ENCODE measurements at places on chromosomes 5 and 9.
A peak's percentile ranks its signal among the peaks of the same experiment; 100 is the strongest.

DNA sequence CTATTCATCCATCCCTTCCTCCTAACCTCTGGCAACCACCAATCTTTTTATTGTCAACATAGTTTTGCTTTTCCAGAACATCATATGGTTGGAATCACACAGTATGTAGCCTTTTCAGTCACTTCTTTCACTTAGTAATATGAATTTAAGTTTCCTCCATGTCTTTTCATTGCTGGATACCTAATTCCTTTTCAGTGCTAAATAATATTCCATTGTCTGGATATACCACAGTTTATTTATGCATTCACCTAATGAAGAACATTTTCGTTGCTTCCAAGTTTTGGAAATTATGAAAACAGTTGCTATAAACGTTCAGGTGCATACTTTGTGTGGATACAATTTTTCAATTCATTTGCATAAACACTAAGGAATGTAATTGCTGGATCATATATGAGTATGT, 70.7 kb upstream of the FNIP1 start:
- DNase-seq = no peak

DNA sequence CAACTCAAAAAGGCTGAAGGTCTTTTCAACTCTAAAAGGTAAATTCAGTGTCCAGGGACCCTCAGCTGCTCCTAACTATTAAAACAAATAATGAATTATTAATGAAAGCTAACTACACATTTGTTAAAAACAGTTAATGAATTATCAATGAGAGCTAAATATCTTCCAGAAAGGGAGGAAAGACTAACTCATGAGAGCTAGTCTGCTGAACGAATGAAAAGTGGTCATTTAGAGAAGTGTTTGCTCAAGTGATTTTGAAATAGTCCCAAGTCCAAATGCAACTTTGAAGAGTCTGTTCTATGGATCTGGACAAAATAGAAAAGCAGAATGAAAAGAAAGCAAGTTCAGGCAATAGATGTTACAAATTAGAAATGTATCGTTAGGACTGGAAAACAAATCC, 133.9 kb upstream of the SPEF2 start:
- DNase-seq = no peak

DNA sequence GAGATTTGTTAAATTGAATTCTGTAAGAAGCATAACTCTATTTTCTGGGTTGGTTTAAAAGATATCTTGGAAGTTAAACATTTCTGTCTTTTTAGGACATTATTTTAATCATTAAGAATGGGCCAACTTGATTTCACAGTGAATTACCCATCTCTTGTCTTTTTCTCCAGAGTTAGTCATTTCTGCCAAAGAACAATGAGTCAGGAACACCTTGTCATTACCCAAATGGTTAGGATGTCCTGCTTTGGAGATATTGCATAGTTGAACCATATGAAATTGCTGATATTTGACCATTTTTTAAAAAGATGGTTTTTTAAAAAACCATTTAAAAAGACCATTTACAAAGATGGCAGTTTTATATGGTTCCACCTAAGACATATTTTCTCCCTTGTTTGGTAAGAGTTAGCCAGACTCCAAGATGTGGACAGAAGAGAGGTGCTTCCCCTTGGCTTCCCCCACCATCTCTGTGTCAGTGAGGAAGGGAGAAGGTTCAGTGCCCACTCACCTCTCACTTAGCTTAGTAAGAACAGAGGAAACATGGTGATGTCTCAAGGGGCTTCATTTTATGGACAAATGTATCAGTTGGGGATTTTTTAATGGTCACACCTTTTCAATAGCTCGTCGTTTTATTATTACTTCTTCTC, 103.0 kb downstream of the PCSK1 start:
- DNase-seq = no peak

- no peak for DNase-seq
Observed at GRCh38 chr5:33824516-33825195, 67.1 kb downstream of the ADAMTS12 start.

- DNase-seq = no peak
Observed at GRCh38 chr9:125161284-125161918, 18.1 kb upstream of the SCAI start.

DNA sequence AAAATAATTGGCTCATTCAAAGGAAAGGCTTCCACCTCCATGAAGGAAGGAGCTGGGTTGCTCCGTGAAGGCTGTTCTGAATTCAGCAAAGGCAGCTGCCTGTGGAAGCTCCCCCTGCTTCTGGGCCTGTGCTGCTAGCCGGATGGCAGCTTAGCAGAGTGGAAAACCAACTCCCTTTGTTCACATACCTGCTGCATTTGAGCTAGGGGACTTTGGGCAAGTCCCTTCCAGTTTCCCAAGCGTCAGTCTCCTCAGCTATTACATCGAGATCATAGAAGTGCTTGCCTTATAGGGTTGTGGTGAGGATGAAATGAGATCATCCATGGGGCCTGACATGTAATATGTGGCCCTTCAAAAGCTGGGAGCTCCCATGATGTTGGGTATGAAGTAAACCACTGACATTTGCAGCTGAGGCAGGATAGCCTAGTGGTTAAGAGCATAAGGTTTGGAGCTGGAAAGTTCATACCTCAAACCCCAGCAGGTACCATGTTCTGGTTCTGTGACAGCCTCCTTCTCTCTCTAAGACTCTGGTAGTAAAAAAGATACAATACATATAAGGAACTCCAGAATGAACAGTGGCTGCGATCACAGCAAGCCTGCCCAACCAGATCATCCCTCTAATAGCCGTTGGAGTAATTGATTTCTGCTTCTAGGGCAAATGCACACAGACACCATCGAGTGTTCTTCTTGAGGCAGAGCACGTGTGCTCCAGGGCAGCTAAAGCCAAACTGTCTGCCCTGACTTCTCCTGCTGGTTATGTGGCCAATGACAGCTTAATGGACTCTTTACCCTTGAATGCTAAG, 11.0 kb upstream of the DENND1A start:
- no peak for DNase-seq

GRCh38 chr5:1011226-1011631, 2.6 kb downstream of the NKD2 start:
- peak; percentile 52 for DNase-seq

DNA sequence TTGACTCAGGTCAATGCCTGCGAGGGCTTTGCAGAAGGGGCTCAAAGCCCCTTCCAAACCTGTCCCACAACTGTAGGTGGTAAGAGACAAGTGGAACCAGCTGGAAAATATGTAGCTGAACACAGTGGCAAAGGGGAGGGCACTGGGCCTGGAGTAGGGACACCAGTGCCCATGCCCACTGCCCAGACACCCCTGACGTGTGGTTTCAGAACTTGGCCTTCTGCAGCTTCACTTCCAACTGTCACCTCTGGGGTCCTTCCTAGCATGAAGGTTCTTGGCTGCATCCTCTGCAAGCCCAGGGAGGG, 233.1 kb upstream of the IRX1 start:
- no peak for DNase-seq

DNA sequence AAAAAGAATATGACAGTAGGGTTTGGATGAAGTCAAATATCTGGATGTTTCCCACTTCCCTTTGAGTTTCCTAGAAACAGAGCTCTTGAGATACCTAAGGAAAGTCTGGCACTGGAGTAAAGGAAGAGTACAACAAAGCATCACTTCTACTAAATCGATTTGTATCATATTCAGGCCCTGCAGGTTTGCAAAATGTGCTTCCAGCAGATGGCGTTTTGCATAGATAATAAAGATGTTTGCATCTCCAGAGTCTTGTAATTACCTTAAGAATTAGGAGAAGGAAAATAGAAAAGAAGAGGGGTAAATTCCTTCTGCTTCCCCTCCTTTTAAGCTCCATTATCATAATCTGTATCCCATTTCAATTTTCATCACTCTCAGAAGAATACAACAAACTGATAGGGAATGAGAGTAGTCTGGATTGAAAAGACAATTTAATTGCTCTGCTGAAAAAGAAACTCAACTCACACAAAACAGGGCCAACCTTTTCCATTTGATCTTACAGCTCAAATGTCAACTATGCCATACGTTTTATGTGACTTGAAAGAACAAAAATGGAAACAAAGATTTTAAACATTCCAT, 380.4 kb downstream of the PTPRD start:
- DNase-seq = no peak

DNA sequence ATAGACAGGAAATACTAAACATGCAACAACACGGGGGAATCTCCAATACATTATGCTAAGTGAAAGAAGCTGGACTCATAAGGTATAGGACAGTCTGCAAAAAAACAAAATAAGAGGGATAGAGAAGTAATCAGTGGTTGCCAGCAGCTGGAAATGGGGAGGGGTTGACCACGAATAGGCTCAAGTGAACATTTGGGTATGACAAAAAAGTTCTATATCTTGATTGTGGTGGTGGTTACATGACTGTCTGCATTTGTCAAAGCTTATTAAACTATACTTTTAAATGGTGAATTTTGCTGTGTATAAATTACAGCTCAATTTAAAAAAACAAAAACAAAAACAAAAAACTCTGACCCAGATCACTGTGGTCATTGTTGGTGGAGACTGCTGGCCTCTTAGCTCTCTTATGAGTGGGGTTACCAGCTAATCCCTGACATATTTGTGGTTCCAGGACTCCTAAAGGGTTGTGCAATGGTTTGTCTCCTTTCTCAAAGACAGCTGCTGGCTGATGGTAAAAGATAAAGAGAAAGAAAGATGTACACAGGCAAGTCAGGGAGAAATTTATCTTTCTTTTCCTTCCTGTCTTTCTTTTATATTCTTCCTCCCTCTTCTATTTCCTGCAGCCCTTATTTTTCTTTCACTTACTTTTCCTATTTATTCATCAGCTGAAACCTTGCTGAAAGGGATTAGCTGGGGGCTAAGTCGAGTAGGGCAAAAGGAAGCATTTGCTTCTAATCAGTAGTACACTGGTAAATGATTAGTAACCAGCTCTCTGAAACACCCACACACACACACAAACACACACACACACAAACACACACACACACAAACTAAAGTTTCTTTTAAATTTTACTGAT, 42.6 kb upstream of the APC start:
- no peak for DNase-seq

- no peak for DNase-seq
Observed at GRCh38 chr5:133241179-133242092, 189.6 kb downstream of the HSPA4 start.

GRCh38 chr5:138972836-138973235, 97.7 kb upstream of the LRRTM2 start:
- DNase-seq = no peak

DNA sequence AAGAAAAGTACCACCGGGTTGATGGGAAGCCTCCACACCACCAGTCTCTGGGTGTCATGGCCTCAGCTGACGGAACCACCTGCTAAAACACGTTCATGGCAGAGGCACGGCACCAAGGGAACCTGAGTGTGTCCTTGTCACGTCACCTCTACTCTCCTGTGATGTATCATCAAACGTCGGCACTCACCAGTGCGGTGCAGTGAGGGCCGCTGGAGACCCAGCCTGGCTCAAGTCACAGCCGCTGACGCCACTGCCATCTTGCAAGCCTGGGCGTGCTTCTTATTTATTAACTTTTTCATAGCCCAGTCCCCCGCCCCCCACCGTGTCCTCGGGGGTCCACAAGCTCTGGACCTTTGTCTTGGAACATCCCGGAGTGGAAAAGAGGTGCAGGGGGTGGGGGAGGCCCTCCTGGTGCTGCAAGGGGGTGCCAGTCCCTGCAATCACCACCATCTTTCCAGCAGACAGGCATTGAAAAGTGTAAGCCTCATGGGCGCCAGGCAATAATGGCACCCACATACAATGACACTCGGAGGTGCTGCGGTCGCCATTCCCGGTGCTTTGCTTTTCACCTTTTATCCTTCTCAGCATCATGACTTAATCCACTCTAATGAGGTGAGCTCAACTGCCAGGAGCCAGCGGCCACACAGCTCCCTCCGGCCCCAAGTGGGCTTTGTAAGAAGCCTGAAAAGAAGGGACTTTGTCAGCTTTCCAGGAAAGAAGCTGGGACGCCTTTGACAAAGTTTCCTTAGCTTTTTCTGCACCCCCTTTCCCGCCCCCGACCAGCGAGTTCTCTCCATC, 202.3 kb upstream of the IRX1 start:
- DNase-seq = no peak
